ENCODE measurements at places on chromosomes 5 and 9.
A peak's percentile ranks its signal among the peaks of the same experiment; 100 is the strongest.

DNA sequence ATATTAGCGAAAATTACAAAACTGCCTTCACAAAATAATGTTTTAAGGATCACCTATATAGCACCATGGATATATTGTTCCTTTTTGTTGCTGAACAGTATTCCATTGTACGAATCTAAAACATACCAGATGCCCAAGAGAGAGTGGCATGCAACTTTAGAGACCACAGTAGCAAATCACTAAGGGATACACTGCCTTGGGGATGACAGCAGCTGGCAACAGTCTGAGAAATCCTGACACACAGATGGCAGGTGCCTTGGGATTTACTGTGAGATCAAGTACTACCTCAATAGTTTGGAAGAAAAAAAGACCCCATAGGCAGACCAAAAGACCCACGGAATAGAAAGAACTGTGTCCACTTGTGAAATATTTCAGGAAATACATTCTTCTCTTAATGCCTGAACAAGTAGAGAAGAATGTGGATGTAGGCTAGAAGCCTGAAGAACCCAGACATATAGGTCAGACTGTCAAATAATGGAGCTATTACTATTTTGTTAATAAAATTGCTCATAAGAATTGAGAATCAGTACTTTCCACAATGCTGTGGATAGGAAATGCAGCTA lies 53.4 kb downstream of the PLPP1 start:
- DNase-seq = no peak

DNA sequence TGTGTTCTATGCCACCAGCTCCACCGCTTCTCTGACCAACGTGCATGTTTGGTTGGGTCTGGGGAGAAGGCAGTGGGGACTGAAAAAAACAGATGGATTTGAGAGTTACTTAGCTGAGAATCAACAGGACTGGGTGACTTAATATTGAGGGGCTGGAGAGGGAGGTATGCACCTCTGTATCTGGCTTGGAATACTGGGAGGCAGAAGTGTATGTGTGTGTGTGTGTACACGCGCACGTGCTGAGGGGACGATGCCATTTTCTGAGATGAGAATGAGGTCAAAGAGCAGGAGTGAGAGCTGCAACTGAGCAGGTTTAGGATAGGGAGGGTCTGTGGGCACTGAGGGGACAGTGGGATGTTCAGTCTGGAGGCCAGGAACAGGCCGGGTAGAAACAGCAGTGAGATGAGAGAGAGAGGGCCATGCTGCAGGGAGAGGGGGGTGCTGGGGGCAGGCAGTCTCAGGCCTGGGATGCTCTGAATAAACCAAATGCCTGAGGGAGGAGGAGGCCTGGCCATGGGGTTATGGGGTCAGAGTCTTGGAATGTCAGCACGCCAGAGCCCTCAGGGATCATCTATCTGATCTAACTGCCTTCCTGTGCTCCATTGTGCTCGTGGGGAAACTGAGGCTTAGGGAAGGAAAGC lies 14.0 kb downstream of the PDGFRB start:
- DNase-seq = no peak

GRCh38 chr9:79135681-79136415 lies 435.9 kb upstream of the TLE4 start:
- no peak for DNase-seq

DNA sequence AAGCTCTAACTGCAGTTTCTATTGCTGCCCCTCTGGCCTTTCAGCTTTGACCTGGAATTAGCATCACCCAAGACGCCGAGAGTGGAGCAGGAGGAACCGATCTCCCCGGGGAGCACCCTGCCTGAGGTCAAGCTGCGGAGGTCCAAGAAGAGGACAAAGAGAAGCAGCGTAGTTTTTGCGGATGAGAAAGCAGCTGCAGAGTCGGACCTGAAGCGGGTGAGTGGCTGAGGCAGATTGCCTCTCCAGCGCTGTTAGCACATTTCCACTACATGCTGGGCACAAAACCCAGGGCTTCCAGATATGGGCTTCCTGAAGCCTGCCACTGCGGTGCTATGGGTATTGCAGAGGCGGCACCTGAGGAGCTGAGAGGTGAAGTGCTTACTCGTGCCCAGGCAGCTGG lies 26.8 kb upstream of the FOXI1 start:
- DNase-seq = no peak

GRCh38 chr9:135014311-135015010 lies 73.0 kb upstream of the OLFM1 start:
- DNase-seq = no peak

DNA sequence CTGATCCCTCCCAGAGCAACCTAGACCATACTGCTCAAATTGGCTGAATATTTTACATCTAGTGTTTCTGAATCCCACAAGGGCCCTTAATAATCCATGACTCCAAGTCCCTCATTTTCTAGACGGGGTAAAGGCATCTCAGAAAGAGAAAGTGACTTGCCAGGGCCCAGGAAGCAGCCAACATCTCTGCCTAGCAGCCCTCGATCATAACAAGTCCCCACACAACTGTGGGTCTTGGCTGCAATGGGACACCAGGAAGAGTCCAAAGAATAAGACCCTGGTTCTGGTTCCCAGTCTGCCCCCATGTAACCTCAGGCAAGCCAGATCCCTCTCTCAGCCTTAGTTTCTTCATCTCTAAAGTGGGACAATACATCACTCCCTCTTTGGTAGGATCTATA lies 6.3 kb downstream of the ANXA6 start:
- no peak for DNase-seq

GRCh38 chr9:133855802-133856521 lies 117.8 kb upstream of the SARDH start:
- no peak for DNase-seq

GRCh38 chr5:149011084-149011483 lies 51.8 kb downstream of the SH3TC2 start:
- DNase-seq = no peak

DNA sequence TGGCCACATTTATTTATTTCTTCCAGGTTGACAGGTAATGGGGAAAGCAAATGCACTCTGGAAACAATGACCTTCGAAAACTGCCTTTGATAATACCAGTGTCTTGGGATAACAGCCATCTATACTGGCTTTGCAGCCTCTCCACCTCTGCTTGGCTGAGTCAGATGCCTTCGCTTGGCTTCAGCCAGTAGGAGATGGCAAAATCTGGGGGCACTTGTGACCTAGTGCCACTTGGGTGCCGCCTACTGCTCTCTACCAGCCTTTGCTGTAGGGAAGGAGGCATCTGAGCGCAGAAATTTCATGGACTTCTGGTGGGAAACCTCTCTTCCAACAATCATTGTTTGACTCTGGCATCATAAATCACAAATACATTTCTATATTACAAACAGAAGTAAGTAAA lies 21.8 kb downstream of the FYB1 start:
- DNase-seq = peak; percentile 69

DNA sequence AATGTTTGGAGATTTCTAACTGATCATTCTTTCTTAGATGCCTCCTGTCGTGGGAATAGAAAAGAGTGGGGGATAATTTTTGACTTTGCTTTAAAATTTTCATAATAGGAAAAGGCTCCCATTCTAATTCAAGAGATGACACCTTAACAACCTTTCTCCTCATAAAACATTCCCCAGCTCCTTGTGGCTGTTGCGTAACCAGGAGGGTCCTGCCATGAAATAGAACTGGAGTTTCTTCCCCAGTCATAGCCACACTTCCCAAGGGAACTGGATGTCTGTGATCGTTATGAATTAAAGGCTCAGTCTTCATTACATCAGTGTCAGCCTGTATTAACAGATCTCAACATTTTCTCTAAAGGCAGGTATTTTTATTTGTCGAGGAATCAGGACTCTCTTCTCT lies 119.9 kb upstream of the DAP start:
- no peak for DNase-seq

- peak; percentile 62 for DNase-seq
Observed at GRCh38 chr9:108761655-108762347, 94.0 kb downstream of the ACTL7B start.

- no peak for DNase-seq
Observed at GRCh38 chr5:115963566-115963965, 1.3 kb downstream of the LVRN start.

- DNase-seq = no peak
Observed at GRCh38 chr5:140023611-140024191, 19.4 kb downstream of the NRG2 start.

- no peak for DNase-seq
Observed at GRCh38 chr5:178644826-178645545, 18.1 kb upstream of the CLK4 start.

DNA sequence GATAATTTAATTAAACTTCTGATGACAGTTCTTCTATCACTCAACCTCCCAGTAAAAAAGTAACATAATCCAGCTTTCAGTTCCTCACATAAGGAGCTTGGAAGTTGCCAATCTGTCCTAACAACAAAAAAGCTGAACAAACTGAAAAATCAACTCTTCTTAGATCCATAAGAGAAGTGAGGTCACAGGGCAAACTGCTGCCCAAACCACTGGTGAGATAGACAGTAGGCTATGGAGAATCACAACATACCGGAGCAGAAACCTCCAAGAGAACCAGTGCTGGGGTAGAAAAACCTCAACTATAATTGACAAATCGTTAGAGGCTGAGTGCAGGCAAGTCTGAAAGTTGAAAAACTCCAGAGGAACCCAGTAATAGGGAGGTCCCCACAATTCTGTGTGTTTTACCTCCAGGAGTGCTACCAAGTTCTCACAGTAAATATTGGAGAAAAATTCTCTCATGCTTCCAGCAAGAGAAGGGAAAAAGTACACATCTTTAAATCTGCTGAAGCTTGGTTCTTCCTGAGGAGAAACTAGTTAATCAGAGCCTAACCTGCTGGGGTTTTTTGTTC lies 300.0 kb downstream of the PDE4D start:
- no peak for DNase-seq

GRCh38 chr9:91586282-91586681 lies 162.7 kb upstream of the NFIL3 start:
- no peak for DNase-seq

- DNase-seq = no peak
Observed at GRCh38 chr5:66807743-66808142, 211.6 kb downstream of the MAST4 start.

DNA sequence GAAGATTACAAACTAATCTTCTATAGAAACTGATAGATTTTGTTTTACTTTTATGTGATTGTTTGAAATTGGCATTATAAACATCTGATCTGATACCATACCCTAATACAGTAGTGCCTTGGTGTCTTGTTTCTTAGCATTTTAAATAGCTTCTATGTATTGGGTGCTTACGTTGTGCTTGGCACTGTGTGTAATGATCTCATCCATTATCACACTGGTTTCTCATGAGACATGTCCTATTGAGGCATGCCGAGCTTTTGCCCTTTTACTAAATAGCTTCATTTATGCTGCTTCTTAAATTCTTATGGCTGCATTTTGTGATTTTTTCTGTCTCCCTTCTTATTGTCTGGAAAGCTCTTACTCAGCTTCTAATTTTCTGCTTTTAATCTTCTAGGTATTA lies 48.2 kb upstream of the TLR4 start:
- DNase-seq = no peak

DNA sequence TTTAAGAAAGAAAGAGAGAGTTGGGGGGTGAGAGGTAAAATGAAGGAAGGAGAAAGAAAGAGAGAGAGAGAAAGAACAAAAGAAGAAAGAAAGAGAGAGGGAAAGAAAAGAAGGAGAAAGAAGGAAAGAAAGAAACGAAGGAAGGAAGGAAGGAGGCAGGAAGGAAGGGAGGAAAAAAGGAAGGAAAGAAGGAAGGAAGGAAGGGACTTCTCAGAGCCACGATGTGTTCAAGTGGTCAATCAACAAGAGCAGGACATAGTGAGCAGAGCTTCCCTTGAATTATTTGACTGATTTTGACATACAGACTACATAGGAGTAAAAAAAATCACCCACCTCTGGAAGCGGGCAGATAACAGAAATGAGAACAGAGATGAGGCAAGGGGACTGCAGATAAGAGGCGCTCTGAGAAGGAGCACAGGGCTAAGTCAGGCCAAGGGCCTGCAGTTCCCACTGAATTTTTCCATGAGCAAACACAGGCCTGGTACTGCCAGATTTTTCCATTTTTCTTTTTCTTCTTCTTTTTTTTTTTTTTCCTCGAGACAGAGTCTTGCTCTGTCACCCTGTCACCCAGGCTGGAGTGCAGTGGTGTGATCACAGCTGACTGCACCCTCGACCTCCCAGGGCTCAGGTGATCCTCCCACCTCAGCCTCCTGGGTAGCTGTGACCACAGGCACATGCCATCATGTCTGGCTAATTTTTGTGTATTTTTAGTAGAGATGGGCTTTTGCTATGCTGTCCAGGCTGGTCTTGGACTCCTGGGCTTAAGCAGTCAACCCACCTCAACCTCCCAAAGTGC lies 77.7 kb upstream of the IL17B start:
- DNase-seq = no peak

DNA sequence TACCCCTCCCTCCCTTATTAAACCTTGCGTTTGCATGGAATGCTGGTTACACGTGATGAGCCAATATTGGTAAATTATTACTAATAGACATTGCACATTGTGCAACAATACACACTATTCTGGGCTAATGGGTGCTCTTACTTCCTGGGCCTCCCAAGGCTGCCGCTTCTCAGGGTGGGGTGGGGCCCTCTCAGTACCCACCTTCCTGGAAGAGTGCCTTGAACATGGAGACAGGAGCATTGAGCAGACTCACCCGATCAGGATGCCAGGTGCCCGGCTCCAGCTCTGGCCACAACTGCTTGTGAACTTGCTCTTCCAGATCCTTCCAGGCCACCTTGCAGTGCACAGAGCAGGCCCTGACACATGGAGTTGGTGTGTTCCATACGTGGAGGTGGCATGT lies 24.7 kb upstream of the CEP72 start:
- no peak for DNase-seq

- DNase-seq = no peak
Observed at GRCh38 chr5:58182287-58182841, 277.5 kb downstream of the PLK2 start.

DNA sequence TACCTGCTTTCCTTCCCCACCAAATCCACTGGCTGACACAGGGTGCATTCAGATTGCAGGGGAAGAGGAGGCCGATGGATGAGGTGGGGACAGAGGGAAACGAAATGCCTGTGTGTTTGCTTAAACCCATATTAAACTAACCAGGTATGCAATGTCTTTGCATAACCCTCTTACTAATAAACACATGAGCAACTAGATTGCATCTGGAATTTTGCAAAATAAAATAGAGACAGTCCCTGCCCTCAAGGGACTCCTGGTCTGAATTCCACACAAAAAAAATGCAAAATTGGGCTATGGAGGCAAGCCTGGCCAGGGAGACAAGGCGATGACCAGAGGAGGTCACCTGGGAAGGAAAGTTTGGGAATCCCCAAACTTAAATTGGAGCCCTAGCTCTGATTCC lies 202.9 kb downstream of the ACTL7B start:
- DNase-seq = no peak

GRCh38 chr5:96049398-96050272 lies 88.0 kb upstream of the ELL2 start:
- DNase-seq = no peak

- DNase-seq = no peak
Observed at GRCh38 chr9:126532951-126533925, 80.5 kb upstream of the LMX1B start.

DNA sequence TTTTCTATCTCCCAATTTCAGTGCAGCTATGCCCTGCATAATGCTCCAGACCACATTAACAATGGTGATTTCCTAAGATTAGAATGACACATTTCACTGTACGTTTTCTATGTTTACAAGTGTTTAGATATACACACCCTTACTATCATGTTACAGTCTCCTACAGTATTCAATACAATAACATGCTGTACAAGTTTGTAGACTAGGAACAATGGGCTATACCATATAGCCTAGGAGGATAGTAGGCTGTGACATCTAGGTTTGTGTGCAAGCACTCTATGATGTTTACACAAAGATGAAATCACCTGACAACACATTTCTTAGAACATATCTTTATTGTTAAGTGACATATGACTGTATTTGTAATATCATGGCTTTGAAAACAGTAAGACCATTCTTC lies 1435.6 kb upstream of the NUDT12 start:
- no peak for DNase-seq

- DNase-seq = no peak
Observed at GRCh38 chr5:4511996-4512656, 628.0 kb upstream of the ADAMTS16 start.

Measured in stimulated activated CD8-positive, alpha-beta memory T cell treated with anti-CD3 and anti-CD28 coated beads, Interleukin-4, amount 100 ng/mL, for 48 hours (primary cell).